ENCODE measurements at places on chromosomes 1 and 21.

GRCh38 chr1:116407033-116407432 lies 34.0 kb downstream of the ATP1A1 start:
- DNase-seq: no peak

- no peak for DNase-seq
These were observed 389.9 kb downstream of the SIPA1L2 start for GRCh38 chr1:232239998-232240397.

GRCh38 chr1:155681776-155682175 lies 6.8 kb downstream of the YY1AP1 start:
- no peak for DNase-seq

DNA sequence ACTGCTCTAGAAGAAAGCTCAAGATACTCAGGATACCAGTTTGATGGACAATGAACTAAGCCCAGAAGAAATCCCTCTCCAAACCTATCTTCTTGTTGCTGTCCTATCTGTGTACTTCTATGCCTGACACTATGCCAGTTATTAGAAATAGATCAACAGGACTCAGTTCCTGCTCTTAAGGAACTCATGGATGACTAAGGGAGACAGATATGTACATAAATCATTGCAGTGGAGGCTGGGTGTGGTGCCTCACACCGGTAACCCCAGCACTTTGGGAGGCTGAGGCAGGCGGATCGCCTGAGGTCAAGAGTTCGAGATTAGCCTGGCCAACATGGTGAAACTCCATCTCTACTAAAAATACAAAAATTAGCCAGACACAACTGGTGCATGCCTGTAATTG lies 42.4 kb upstream of the AK4 start:
- no peak for DNase-seq

GRCh38 chr1:223842784-223843183 lies 3.0 kb downstream of the TP53BP2 start:
- no peak for DNase-seq

DNA sequence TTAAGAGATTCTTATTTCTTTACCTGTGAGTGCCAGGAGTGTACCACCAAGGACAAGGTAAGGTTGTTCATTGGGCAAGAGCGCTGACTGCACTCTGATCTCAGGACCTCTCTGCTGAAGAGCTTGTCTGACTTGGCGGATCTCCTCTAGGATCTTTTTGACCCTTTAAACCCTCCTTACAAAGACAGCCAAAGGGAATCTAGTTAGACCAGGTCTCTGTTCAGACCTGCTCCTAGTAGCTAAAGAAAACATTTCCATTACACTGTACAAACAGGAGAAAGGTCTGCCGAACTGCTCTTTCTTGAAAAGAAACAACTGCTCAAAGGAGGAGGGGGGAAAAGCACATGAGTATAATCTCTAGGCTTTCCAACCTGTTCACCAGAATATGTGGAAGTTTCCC lies 49.3 kb downstream of the SMYD2 start:
- no peak for DNase-seq

DNA sequence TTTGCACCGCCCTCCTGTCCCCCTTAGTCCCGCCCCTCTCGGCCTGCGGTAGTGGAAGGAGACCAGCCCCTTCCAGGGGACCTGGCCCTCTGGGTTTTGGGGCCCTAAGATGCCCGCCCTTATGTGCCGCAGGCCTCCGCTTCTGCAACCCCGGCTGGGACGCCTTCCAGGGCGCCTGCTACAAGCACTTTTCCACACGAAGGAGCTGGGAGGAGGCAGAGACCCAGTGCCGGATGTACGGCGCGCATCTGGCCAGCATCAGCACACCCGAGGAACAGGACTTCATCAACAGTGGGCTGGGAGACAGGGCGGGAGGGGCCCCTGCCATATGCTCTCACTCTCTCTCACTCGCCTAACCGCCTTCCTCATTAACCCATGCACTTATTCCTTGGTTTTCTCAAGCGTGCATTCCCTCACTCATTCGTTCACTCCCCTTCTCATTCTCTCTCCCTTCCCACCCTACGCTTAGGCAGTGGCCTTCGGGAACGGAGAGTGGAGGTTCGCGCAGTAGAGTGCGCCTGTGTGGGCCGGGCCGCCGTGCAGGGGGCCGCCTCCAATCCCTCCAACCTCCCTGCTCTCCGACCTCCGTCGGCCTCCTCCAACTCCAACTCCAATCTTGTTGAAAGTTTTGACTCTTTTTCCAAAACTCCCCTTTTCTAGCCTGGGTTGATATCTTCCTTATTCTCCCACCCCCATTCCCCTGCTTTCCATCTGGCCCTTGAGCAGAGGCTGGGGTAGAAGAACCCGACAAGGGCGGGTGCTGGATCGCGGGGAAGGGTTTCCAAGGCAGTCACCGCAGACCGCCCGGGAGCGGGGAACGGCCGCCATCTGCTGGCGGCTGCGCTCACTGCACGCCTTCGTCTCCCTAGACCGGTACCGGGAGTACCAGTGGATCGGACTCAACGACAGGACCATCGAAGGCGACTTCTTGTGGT lies 15.2 kb downstream of the BCAN start:
- DNase-seq: peak; percentile 63

DNA sequence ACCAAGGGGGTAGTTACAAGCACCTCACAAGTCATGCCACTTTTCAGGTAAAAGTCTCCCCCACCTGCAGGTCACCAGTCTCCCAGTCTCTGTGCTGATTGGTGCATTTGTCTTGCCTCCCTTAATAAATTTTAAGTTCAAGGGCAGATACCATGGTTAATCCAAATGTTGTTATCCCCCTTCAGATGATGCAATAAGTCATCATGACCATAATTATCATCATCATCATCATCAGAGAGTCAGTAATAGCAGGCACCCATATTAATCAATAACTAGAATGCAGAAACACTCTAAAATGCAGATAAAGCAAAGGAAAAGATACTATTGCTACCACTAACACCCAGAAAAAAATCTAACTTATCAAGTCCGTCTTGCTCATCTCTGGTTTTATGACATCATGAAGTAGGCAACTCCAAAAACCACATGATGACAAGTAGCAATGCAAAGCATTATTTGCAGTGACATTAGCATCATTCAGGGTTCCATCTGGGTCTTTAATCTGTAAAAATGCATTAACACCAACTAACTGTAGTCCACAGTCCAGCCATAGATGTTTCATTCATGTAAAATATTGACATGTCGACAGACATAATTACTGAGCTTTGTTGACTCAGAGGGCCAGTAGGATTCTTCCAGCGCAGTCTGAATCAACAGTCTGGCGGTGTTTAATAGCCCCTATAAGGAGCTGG lies 492.0 kb upstream of the RUNX1 start:
- no peak for DNase-seq

All from effector memory CD4-positive, alpha-beta T cell (primary cell).